GM13976 (cell line): ENCODE measurements at places on chromosomes 6 and 20.

GRCh38 chr6:135212935-135213334, 31.8 kb downstream of the MYB start:
- no peak for DNase-seq

DNA sequence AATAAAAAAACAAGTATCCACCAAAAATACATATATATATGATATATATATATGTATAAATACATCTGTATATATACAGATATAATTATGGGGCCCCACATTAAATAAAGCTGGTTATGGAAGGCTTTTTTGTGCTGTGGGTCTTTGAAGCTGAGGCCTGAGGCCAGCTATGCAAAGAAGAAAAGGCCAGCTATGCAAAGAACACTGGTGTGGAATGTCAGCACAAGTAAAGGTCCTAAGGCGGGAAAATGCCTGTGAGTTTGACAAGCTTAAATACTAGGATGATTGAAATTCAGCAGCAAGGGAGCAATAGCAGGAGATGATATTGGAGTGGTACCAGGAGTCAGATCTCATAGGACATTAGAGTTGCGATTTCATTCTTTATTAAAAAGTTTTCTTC, 25.2 kb downstream of the ADGRF1 start:
- no peak for DNase-seq

GRCh38 chr6:130307752-130308361, 58.0 kb upstream of the TMEM200A start:
- DNase-seq = no peak

- no peak for DNase-seq
Observed at GRCh38 chr6:147245693-147246092, 41.5 kb downstream of the STXBP5 start.

- no peak for DNase-seq
Observed at GRCh38 chr6:32140420-32141046, 10.4 kb upstream of the FKBPL start.

DNA sequence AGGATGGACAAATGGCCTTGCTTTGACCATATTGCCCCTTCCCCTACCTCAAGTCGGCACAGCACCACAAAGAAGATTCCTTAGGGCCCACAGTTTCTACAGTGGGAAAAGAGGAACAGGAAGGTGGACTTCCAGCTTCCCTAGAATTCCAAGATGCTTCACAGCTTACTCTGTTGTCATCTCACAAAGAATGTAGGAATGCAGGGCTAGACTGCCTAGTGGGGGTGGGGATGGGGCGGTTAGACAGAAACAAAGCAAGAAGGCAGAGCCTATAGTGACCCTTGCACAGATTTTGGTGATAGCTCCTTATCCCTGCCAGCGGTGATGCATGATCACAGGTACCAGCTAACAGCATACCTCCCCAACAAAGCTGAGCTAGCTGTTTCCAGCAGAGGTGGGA, 607.6 kb upstream of the MAN1A1 start:
- DNase-seq = no peak

GRCh38 chr6:41887331-41887751, 7.8 kb downstream of the USP49 start:
- no peak for DNase-seq

- DNase-seq = no peak
Observed at GRCh38 chr6:9612489-9612888, 802.4 kb downstream of the TFAP2A start.

DNA sequence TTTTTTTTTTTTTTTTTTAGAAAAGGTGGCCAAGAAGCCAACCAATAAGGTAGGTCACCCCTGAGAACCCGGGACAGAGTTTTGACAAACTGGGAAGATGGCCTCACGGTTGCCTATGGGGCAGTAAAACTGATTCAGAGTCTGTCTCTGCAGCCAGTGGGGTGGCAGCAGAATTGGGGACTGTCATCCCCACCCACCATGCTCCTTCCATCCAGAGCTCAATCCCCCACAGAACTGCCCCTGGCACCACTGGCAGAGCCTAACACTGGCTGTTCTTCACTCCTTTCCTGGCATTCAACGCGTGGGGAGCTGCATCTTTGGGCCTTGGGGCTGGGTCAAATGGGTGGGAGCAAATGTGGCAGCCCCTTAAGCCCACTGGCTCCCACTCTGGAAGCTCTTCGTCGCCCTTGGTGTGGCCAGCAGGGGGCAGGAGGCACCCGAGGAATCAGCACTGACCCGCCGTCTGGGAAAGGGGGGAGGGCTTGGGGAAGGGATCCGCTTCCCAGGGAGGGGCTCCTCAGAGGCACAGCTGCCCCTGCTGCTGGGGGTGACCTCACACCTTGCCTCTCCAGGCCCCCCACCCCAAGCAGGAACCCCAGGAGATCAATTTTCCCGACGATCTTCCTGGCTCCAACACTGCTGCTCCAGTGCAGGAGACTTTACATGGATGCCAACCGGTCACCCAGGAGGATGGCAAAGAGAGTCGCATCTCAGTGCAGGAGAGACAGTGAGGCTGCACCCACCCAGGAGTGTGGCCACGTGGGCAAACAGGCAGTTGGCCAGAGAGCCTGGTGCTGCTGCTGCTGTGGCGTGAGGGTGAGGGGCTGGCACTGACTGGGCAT, 10.4 kb downstream of the CD40 start:
- no peak for DNase-seq

GRCh38 chr6:87182940-87183339, 27.6 kb downstream of the ZNF292 start:
- DNase-seq = no peak

GRCh38 chr6:2274981-2275891, 29.8 kb upstream of the GMDS start:
- DNase-seq = no peak

- DNase-seq = no peak
Observed at GRCh38 chr6:157169656-157170055, 153.7 kb downstream of the TMEM242 start.

DNA sequence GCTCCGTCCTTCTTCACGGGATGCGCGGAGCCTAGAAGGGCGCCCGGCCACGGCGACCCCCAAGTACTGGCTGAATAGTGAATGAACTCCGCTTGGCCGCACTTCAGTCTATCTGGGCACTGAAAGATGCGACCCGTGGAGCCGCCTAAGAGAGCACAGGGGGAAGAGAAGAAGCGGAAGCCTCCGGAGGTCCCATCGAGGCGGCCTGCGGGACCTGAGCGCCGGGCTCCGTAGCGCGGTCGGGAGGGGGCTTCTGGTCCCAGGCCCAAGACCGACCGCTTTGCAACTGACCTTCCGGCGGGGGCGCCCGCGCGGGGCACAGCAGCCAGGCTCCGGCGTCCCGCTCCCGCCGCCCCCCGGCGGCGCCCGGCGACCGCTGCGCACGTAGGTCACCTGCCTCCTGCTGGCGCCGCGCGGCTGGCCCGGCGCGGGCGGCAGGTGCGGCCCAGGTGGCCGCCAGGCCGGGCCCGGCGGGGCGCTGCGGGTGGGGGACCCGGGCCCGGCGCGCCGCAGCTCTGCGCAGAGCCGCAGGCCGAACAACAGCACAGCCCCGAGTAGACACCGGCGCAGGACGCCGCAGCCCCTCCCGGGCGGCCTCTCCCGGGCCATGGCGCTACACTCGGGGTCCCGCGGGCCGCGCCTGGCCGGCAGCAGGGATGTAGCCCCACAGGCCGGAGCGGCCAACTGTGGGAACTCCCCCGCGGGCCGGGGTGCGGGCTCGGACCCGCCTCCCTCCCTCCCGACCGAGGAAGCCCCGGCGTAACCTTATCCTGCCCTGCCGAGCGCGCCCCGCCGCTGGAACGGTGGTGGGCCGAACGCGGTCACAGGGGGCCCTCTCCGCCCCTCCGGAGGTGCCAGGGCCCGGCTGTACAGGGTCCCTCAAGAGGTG, at the start of gene METTL24:
Gene METTL24 (minus strand): TSS at position 686 of the 889 bp plus-strand sequence. CDS start 77 bp downstream, at position 609.
- DNase-seq = peak; percentile 46

- no peak for DNase-seq
Observed at GRCh38 chr6:129046526-129046925, 163.6 kb downstream of the LAMA2 start.

DNA sequence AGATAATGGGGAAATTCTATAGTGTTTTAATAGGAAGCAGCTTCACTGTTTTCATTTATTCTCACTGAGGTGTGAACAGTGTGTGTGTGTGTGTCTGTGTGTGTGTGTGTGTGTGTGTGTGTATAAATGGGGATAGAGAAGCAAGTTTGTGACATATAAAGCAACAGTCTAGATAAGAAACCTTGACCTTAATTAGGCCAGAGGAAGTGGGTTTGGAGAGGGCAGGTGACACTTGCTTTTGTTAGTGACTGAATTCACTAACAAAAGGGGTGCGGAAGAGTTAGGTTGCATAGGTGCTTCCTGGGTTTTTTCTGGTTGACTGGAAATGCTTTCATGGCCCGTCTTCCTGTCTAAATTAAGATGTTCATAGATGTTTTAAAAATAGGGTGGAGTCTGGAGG, 515.7 kb upstream of the FLRT3 start:
- DNase-seq = no peak

GRCh38 chr20:60690771-60691170, 561.3 kb upstream of the CDH4 start:
- no peak for DNase-seq

- no peak for DNase-seq
Observed at GRCh38 chr20:41183391-41183790, 46.0 kb downstream of the PLCG1 start.
